Naive thymus-derived CD8-positive, alpha-beta T cell (primary cell): ENCODE measurements at places on chromosomes 13 and 19. TPM values are rescaled to one million over a fixed set of nuclear protein-coding genes. Genes with fewer than 3 reads are reported as not detected.
A peak's percentile ranks its signal among the peaks of the same experiment; 100 is the strongest.

- DNase-seq: no peak
Measured at GRCh38 chr13:94168783-94169453, 310.6 kb downstream of the DCT start.

DNA sequence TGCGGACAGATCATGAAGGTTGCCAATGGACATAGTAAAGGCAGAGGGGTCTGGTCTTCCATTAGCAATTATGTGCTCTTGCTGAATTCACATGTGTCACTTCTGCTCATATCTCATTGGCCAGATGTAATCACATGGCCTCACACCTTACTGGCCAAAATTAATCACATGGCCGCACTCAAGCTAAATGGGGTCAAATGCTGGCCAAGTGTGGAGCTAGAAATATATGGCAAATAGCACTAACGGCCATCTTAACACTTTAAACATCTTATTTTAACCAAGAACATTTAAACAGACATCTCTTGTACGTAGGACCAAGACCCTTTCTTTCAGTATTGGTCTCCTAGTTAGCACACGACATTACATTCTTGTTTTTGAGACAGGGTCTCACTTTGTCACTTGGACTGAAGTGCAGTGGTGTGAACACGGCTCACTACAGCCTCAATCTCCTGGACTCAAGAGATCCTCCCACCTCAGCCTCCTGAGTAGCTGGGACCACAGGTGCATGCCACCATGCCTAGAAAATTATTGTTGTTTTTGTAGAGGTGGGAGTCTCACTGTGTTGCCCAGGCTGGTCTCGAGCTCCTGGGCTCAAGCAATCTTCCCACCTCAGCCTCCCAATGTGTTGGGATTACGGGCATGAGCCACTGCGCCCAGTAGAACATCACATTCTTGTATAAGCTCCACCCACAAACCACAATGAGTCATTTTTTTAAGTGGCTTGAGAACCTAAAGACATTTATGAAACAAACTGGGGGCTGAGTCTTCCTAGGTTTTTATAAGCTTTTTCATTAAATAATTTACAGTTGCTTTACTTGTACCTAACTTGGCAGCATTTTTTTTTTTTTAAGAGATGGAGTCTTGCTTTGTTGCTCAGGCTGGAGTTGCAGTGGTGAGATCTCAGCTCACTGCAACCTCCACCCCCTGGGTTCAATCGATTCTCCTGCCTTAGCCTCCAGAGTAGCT, 2.9 kb upstream of the PTOV1 start:
- DNase-seq: no peak

DNA sequence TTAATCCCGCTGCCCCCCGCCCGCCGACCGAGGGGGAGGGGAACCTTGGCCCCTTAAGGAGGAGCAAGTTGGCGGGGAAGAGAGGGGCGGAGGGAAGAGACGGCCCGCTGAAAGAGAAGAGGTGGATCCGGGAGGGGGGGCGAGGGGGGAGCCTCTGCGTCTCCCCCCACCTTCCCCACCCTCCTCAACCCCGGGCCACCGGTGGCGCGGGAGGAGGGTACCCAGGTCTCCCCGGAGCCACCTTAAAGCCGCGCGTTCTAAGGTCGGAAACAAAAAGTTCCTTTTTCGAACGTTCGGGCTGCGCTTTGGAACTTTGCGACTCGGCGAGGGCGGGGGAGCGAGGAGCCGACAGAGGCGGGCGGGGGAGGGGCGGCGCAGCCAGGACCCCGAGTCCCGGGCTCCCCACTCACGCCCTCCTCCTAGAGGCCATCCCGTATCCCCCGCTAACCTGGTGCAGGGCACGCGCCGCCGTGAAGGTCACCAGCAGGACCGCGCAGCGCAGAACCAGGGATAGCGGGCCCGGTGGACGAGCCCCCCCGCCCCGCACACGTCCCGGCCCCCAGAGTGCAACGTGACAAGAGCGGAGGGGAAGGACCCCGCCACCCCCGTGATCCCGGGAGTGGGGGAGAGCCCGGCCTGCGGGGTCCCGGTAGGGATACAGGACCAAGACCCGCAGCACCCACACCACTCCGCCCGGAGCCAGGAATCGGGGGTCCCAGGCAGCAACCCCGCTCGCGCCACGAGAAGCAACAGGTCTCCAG, 659 bp downstream of the ERF start:
- DNase-seq: peak; percentile 79

DNA sequence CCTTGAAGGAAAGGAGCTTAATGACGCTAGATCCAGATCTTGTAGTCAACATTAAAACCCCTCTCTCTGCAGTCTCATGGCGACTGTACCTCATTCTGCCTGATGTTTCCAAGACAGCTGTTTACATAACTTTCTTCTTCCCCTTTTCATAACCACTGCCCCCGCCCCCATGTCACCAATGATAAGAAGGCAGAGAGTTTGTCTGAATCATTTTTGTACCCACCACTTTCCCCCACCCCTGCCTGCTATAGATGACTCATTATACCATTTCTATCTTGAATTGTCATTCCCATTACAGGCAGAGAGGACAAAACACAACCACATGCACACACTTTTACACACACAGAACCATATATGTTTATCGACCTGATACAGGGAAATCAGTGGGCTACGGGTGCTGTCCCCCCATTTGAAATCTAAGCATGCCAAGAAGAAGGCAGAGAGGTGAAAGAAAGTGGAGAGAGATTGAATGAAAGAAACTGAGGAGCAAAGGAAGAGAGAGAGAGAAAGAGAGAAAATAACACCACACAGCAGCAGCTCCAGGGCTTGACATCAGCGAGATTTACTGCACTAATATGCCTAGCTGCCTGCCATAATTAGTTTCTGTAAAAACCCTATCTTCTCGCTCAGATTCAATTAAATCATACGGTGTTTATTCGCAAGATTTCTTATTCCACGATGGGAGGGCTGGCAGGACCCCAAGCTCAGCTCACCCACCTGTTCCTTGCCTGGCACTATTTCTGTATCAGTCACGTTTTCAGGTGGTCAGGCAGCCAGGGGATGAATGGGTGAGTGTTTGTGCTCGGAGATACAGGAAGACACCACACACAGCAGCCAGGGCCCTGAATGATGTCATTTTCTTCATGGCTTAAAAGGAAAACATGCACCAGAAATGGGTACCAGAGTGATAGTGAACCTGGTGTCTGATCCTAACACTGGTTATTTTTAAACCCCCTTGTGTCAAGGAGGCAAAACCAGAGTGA, 114.3 kb upstream of the SERP2 start:
- DNase-seq: no peak

DNA sequence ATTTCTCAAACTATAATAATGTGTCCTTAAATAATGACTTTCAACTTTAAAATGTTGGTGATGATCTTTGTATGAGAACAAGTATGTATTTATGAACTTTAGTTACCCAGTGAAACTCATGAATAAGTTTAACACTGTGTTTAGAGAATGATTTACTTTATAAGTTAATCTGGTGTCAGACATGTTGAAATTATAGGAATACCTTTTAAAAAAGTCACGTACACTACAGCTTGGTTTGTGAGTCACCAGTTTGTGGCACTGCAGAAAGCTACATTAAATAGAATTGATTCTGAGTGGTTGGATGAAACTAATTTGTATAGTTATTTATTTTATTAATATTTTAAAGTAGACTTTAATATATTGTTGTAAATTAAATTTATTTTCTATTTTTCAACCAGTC, 1366.2 kb upstream of the PCDH20 start:
- DNase-seq: no peak

- no peak for DNase-seq
Measured at GRCh38 chr13:114229506-114229905, 5.2 kb upstream of the CDC16 start.

GRCh38 chr13:68608147-68608546, 1378.0 kb upstream of the PCDH9 start:
- no peak for DNase-seq

DNA sequence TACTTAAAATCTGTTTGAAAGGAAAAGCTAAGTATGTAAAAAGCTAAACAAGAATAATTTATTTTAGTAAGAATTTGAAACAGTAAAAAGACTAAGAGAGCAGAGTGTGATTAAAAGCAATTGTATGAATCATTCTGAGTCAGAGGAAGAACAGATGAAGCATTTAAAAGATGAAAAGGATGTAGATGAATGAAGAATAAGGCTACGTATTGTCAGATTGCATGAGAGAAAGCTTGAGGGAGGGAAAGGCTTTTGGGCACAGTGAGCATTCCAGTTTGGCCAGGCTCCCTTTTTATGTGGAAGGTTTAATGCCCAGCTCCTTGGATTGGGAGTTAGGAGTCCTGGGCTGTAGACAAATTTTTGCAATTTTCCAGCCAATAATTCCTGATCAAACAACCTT, 117.7 kb downstream of the FREM2 start:
- no peak for DNase-seq

DNA sequence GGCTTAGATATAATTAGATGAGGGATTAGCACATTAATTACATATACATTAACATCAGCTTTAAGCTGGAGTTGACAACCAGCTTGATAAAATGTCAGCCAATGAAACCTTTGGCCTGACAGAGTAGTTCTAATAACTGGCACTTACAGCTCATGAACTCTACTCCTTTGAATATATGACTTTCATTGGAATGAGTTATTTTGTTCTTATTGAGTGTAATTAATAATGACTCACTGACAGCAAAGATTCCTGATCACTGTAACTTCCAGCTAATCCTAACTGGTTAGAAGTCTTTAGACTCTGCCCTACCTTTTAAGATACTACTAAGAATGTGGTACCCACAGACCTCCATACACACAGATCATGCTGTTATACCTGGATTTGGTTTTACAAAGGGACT, 41.0 kb downstream of the EFNB2 start:
- DNase-seq: no peak

GRCh38 chr13:56528040-56528790, 612.5 kb upstream of the PRR20A start:
- no peak for DNase-seq

MADCAM1 gene
- 1.1 TPM for total RNA-seq
